A673 (cell line): ENCODE measurements at places on chromosomes 16 and 17.

DNA sequence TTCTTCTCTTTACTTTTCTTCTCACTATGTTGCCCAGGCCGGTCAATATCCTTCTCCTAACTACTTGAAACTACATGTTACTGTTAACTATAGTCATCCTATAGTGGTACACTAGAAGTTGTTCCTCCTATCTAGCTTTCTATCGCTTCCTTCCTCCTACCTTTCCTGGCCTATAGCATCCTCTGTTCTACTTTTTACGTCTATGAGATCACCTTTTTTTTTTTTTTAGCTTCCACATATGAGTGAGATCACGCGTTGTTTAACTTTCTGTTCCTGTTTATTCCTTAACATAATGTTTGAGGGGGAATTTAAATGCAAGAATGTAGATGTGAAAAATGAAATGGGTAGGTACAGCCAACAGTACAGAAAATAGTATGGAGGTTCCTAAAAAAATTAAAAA, 30.5 kb upstream of the YPEL2 start:
- DNase-seq, result no peak

GRCh38 chr17:44188576-44189403, 2.0 kb downstream of the TMUB2 start:
- DNase-seq, result no peak

DNA sequence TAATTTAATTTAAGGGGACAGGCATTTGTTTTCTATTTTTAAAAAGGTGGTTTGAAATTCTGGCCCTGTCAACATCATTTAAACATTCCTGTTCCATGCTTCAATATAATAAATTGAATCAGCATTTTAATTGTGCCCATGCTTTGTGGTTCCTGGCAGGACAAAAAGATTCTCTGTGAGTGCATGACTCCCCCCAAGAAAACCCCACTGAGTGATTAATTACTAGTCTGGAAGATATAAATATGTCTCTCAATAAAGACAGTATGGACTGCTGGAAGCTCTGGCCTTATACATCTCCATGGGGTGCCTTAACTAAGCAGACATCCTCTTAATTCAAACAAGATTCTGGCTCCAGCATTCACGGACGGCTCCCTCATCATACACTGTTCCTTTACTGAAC, 95.0 kb upstream of the PSMD7 start:
- DNase-seq, result peak; percentile 83

GRCh38 chr17:77478899-77479298, 338.1 kb downstream of the SEC14L1 start:
- no peak for DNase-seq

DNA sequence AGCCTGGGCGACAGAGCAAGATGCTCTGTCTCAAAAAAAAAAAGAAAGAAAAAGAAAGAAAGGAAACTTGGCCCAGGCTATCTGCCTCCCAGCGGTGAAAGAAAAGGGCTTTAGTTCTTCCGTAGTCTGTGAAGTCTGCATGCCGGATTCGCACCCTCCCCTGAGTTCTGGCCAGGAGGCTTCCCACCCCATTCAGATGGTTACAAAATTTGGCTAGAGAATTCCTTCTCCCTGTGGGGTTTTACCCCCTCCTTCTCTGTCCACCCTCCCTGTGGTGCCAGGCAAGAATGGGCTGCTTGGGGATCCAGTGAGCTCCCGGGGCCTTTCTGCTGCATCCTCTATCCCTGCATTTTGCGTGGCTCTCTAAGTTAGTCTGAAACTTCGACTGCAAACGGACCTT, 37.8 kb downstream of the PAFAH1B1 start:
- DNase-seq, result no peak

- no peak for DNase-seq
Measured at GRCh38 chr16:73483076-73483791, 435.3 kb upstream of the ZFHX3 start.

DNA sequence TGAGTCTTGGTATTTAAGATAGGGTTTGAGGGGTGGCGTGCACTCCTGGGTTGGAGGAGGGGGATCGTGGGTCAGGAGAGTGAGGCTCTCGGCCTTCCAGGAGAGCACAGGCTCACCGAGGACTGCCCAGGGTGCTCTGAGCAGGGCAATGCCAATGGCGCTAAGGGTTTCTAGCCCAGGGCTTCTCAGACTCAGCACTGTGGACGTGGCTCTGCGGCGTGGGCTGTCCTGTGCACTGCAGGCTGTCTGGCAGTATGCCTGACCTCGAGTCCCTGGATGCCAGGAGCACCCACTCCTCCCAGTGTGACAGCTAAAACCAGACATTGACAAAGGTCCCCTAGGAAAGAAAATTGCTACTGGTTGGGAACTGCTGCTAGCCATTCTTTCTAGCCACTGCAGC, 37.2 kb upstream of the ENDOV start:
- DNase-seq, result no peak

GRCh38 chr17:71392715-71393567, 727.9 kb upstream of the SOX9 start:
- DNase-seq, result no peak

- no peak for DNase-seq
Measured at GRCh38 chr16:87816507-87817100, 50.8 kb upstream of the KLHDC4 start.

- no peak for DNase-seq
Measured at GRCh38 chr17:40153603-40154236, 13.4 kb downstream of the CASC3 start.

GRCh38 chr16:78211020-78211599, 111.7 kb downstream of the WWOX start:
- DNase-seq, result no peak

DNA sequence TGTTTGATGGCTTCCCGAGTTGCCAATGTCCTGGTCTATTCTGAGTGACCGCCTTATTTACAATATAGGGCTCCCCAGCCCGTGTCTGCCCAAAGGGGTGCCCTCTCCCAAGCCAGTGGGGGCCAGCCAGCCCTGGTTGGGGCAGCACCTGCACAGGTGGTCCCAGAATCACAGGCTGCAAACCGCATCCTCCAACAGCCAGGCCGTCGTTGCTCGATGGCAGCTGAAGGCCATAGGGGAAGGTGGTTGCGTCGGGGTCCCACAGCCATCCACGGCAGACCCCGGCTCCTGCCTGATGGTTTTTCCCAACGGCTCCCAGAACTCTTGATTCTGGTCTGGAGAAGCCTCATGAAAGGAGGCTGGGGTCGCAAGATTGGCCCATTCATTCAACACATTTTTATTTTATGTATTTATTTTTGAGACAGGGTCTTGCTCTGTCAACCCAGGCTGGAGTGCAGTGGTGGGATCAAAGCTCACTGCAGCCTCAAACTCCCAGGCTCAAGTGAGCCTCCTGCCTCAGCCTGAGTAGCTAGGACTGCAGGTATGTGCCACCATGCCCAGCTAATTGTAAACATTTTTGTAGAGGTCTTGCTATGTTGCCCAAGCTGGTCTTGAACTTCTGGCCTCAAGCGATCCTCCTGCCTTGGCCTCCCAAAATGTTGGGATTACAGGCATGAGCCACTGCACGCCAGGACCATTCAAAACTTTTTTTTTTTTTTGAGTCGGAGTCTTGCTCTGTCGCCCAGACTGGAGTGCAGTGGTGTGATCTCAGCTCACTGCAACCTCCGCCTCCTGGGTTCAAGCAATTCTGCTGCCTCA, 79.0 kb upstream of the TOB1 start:
- no peak for DNase-seq

DNA sequence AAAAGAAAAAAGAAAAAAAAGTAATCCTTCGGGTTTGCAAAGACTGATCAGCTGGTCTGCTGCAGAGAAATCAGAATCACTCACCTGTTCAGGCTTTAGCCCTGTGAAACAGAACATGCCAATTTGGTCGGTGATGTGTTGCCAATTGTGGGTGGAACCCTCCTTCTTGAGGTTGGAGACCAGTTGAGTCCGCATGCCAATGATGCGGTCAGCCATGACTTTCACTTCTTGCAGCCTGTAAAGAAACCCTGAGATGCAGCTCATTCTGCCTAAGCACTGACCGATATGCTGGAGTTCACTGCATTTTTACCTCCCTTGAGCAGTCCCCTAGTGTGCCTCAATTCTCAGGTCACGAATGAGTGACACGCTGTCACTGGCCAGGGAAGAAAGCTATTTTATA, 24.8 kb upstream of the SLC38A7 start:
- DNase-seq, result no peak

- DNase-seq, result peak; percentile 11
Measured at GRCh38 chr17:55090079-55090492, 121.5 kb downstream of the STXBP4 start.

DNA sequence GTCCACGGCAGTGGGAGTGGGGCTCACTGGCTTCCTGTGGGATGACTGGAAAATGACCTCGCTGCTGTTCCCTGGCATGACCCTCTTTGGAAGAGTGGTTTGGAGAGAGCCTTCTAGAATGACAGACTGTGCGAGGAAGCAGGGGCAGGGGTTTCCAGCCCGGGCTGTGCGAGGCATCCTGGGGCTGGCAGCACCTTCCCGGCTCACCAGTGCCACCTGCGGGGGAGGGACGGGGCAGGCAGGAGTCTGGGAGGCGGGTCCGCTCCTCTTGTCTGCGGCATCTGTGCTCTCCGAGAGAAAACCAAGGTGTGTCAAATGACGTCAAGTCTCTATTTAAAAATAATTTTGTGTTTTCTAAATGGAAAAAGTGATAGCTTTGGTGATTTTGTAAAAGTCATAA, 7.8 kb upstream of the RNF213 start:
- peak; percentile 60 for DNase-seq

- DNase-seq, result no peak
Measured at GRCh38 chr17:13699261-13699660, 97.5 kb upstream of the HS3ST3A1 start.

GRCh38 chr16:5046914-5047313, 13.2 kb upstream of the NAGPA start:
- DNase-seq, result no peak

DNA sequence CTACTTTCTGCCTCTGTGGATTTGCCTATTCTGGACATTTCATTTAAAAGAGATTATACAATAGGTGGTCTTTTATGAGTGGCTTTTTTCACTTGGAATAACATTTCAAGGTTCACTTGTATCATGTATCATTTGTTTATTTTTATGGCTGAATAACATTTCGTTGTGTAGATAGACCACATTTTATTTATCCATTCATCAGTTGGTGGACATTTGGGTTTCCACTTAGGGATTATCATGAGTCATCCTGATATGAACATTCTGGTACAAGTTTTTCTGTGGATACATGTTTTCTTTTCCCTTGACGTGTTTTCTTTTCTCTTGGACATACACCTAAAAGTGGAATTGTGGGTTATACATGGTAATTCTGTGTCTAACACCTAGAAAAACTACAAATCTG, 25.3 kb downstream of the PRSS54 start:
- no peak for DNase-seq
